ENCODE measurements at places on chromosomes 5 and 9.

- no peak for DNase-seq
Observed at GRCh38 chr5:140548300-140548688, 832 bp downstream of the EIF4EBP3 start.

DNA sequence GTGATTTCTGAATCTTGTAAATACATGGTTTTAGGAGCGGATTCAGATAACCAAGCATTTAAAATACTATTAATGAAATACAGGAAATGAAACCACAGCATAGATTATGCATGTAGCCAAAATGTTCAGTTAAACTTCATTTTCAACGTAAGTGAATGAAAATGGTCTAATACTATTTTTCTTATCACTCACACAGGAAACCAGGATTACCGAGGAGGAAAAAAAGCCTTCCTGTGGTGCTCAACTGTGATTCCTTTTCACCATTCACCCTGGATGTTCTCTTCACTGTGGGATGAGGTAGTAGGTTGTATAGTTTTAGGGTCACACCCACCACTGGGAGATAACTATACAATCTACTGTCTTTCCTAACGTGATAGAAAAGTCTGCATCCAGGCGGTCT is 83.4 kb upstream of the ZNF169 start:
- DNase-seq, result no peak

DNA sequence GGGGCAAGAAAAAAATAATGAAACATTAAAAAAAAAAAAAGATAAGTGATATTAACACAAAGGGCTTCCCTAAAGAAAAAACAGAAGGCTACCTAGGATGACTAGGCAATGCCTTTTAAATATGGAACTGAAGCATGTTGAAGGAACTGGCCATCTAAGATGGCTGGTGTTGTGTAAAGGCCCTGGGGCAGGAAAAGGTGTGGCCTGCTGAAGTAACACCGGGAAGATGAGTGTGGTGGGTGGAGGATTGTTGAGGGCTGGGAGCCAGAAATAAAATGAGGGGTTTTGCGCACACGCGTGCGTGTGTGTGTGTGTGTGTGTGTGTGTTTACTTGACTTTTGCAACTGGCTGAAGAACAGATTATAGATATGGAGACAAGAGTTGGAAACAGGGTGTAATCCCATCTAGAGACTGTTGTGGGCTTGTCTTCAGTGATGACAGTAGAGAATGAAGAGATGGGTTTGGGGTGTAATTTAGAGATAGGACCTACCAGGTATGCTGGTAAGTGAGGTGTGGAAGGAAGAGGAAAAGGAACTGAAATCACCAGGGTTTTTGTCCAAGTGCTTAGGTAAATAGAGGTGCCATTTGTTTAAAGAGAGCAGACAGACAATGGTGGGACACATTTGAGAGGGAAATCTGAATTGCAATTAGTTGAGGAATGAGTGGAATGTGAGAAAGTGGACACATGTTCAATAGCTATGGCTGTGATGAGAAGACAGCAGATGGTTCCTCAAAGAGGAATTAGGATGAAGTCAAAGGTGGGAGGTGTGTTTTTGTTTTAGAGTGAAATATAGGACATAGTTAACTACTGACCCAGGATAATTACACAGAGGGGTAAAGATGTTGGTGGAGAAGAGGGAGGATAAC is 33.9 kb downstream of the RAD23B start:
- DNase-seq, result no peak

GRCh38 chr9:34382879-34383278 is 6.2 kb upstream of the MYORG start:
- DNase-seq, result no peak

- no peak for DNase-seq
Observed at GRCh38 chr9:89137542-89138462, 40.8 kb downstream of the SHC3 start.

- DNase-seq, result no peak
Observed at GRCh38 chr5:52998552-52999313, 9.6 kb downstream of the ITGA2 start.

DNA sequence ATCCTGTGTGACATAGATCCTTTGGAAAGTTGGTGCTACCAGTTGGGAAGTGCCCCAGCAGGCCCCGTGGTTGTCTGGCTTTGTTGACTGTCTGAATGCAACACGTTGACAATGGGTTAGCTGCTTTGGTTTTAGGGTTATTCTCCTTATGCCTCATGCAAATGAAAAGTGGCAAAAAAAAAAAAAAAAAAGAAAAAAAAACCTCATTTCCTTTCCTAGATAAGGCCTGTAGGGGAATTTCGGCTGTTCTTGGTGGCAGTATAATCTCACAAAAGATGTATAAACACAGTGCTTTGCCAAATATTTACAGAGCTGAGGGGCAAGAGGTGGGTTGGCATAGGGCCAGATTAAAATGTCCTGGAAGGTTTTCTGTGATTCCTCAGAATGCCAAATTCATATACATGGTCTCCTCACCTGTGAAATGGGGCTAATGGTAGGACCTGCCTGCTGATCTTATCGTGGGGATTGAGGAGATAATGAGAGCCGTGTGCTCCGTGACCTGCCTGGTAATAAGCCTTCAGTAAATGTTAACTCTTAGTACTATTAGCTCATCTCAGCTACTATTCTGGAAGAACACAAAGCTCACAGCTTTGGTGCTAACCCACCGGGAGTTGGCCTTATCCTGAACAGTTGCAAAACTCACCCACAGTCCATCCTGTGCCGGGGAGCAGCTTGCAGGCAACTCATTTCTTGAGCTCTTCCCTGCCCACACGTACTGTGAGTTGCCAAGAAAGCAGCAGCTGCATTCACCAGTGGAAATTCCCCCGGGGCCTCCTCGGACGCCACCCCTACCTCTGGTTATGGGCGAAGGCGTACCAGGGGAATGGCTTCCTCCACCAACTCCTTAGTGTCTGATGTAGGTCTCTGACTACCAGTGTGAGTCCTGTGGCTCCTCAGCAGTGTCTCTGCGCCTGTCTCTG is 220.3 kb downstream of the NR3C1 start:
- DNase-seq, result no peak

- no peak for DNase-seq
Observed at GRCh38 chr5:169190849-169191248, 110.1 kb downstream of the SLIT3 start.

- DNase-seq, result no peak
Observed at GRCh38 chr9:110788871-110789270, 120.3 kb downstream of the MUSK start.

GRCh38 chr5:32975656-32976375 is 264.7 kb downstream of the NPR3 start:
- no peak for DNase-seq

DNA sequence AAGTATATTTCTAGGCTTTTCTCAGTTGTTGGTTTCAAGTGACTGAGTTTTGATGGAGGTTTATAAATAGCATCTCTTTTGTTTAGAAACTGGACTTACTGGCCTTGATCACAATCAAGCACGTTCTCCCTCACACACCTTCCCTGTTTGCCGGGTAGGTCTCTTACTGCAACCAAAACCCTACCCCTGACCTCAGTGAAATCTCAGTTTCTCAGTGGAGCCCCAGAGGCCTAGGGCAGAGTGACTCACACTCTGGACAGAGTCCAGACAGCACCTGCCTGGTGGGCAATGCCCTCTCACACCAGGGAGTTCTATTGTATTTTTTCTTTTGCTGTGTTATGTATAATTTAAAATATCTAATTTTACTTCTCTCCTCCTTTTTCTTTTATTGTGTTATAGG is 48.4 kb upstream of the EPB41L4B start:
- DNase-seq, result no peak

GRCh38 chr5:172770374-172770674 is 671 bp downstream of the DUSP1 start:
- DNase-seq, result no peak

- no peak for DNase-seq
Observed at GRCh38 chr5:112971276-112971675, 5.3 kb upstream of the DCP2 start.

GRCh38 chr5:23164971-23165370 is 311.8 kb upstream of the CDH12 start:
- no peak for DNase-seq

DNA sequence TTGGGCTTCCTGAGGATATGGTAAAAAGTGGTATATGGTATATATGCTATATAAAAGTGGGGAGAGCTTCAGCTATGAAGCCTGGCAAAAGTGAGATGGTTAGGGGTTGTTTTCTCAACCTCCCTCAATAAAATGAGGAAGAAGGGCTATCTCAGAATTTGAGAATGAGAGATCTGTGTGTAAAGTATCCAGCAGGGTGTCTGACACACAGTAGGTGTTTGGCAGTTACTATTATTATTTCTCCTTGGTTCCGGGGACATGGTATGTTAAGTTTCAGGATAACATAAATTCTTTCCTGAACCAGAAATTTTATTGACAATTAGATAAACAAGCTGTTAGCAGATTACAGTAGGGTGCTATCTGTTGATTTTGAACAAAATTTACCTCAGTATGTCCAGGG is 94.1 kb downstream of the DENND1A start:
- DNase-seq, result no peak

- no peak for DNase-seq
Observed at GRCh38 chr5:110917161-110917875, 154.2 kb upstream of the TSLP start.

DNA sequence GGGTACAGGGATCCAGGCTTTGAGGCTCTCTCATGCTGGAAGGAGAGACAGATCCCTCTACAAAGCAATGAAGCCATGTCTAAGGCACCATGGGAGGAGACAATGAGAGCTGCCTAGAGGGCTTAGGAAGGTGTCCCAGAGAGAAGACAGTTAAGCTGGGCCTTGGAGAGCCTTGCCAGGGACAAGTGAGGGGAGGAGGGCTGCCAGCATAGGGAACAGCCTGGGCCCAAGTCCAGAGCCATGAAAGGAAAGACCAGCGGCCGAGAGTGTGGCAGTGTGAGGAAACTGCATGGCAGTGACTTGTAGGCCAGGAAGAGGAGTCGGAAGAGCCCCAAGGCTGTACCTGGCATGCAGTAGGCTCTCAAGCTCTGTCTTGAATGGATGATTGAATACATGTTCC is 88.5 kb downstream of the PSD2 start:
- DNase-seq, result no peak

- no peak for DNase-seq
Observed at GRCh38 chr9:18798106-18798505, 234.9 kb downstream of the SAXO1 start.

- no peak for DNase-seq
Observed at GRCh38 chr5:123303802-123304201, 119.4 kb downstream of the CEP120 start.

DNA sequence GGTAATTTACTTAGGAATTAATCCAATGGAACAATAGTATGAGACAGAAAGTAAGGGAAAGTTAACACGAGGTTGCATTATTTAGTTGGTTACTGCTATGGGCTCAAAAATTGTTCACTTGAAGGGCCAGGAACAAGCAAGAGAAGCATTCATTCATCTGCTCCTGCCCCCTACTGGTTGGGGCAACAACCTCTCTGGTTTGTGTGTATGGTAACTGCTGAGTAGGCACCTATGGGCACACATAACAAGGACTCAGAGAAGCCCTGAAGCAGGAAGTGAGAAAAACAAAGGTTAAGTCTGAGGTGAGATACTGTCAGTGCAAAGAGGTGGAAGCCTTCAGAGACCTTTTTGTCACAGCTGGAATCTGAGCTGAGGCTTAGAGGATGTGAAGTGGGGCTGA is 34.4 kb upstream of the RANBP6 start:
- DNase-seq, result no peak

- no peak for DNase-seq
Observed at GRCh38 chr9:12719431-12719830, 26.2 kb downstream of the TYRP1 start.

GRCh38 chr9:4939118-4939561 is 45.9 kb upstream of the JAK2 start:
- no peak for DNase-seq

DNA sequence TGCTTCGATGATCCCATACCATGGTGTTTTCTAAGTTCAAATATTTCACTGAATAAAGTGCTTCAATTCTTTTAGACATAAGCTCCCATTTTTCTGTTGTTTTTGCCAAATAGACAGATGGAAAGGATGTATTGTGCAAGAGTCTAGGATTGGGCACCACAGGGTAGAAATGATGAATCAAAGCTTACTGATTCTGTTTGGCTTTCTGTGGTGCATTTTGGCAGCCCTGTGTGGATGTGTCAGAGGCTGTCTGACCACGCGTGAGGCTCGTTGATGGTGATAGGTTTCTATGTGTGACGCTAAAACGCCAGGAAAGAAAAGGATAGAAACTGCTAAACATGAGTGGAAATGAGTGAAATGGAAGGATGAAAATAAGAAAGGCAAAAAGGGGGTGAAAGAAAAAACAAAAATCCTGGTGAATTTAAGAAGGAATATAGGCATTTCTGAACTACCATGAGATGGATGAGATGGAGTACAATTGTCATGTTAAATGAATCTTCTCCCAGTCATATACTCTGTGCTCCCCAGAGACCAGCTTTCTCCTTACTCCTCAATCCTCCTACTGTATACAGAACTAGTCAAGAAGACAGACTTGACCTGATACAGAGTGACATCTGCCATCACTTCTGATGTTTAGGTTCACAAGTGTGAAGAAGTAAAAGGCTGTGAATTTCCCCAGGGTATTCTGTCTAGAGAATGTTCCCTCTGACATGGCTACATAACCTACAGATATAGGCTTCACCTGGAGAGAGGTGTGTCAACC is 54.4 kb downstream of the ANKH start:
- no peak for DNase-seq

DNA sequence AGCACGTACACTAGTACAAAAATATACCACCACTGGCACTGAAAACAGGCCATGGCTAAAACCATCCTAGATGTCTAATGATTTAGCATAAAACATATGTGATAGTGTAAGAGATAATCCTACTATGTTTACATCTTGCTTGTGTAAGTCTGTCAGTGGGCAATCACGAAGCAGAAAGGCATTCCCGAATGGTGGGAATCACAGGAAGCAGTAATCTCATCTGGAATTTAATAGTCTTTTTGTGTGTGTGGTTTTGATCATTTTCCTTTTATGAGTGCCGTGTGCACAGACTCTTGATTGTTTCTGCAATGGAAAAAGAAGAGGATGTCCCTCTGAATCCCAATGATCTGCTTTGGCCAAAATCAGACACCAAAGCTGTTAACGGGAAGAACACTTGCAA is 200.5 kb downstream of the EBF1 start:
- no peak for DNase-seq

GRCh38 chr5:17225520-17225919 is 8.1 kb downstream of the BASP1 start:
- no peak for DNase-seq

DNA sequence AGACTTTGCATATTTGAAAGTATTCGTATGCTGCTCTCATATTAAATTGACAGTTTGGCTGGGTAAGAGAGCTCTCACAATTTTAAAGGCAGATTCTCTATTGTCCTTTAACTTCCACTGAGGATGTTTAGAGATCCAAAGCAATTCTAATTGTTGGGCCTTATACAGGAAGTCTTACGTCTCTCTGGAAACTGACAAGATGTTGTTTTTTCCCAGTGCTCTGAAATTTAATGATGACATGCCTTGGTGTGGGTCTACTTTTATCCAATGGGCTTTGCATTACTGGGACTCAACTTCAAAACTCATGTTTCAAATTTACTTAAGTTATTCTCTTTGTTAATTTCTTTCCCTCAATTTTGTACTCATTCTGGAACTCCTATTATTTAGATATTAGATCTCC is 191.5 kb downstream of the SNX18 start:
- DNase-seq, result no peak

All from D721Med (cell line).